DMS53 (cell line): ENCODE measurements at places on chromosomes 3 and 15.

DNA sequence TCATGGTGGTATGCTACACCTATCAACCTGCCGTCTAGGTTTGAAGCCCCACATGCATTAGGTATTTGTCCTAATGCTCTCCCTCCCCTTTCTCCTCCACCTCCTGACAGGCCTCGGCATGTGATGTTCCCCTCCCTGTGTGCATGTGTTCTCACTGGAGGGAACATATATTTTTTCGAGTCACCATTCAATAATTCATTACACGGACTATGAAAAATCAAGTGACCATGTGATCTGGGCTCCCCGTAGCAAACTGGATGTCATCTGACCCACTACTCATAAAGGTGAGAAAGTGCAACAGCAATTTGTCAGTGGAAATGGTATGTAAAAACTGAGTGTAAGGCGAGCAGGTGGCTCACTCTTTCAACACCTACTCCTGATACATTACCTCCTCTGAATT is 224.3 kb upstream of the RASGRP1 start:
- DNase-seq, result no peak

DNA sequence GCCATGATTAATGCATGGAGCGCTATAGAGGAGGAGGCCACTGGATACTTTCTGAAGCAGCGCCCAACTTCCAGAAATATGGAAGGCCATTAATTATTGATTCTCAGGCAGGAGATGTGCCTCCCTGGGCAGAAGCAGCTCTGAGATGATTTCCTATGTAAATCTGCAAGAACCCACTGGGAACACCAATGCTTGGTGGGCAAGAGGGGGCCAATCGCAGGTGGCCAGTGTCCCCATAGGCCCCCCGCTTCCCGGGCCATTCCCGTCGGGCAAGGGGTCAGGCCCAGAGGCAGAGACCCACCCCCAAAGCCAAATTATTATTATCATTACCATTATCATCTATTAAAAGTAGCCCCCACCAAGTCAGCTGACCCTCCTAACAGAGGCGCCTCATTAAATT is 288.0 kb upstream of the TLE3 start:
- no peak for DNase-seq

DNA sequence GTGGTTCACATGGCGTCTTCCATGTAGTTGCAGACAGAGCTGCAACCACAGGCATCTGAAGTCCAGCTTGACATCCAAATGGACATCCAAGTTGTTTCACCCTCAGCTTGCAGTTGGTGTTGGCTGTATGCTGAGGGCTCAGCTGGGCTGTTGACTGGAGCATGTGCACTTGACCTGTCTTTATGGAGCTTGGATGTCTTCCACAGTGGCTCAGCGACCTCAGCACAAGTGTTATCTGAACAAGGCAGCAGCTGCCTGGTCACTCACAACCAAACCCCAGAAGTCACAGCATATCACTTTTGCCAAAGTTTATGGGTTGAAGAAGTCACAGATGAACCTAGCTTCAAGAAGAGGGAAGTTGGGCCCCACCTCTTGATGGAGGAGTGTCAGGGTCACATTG is 92.9 kb downstream of the TPRA1 start:
- DNase-seq, result no peak

- DNase-seq, result no peak
Measured at GRCh38 chr3:99713440-99713839, 75.0 kb downstream of the COL8A1 start.

DNA sequence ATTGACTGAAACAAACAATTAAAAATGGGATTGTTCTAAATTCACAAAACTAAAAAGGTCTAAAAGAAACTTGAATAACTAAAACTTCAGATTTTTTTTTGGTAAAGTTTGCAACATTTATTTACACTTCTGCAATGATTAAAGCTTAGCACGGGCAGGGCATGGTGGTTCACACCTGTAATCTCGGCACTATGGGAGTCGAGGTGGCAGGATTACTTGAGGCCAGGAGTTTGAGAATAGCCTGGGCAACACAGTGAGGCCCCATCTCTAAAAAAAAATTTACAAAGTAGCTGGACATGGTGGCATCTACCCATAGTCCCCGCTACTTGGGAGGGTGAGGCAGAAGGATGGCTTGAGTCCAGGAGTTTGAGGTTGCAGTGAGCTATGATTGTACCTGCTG is 31.6 kb downstream of the TLNRD1 start:
- DNase-seq, result no peak

- DNase-seq, result peak; percentile 73
Measured at GRCh38 chr15:73273181-73274002, 95.4 kb downstream of the HCN4 start.
